Activated effector memory CD4-positive, alpha-beta T cell treated with Interleukin-2 at 50 U/mL for 16 hours (primary cell): ENCODE measurements at places on chromosomes 7 and 10.

DNA sequence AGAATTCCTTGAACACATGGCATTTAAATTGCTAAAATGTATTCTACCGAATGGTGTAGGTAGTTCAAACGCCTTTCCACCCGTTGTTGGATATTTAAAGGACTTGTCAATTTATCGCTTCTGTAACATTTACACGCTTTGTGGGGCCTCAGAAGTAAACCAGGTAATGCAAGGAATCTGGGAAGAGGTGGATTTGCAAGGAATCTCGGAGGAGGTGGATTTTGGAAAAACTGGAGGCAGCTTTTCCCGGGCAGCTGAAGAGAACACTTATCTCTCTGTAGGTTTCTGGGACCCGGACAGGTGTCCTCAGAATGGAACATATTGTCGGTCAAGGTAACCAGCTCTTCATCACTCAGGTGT is 592 bp upstream of the MAPK8 start:
- DNase-seq = no peak

GRCh38 chr10:68096913-68097516 is 12.3 kb upstream of the MYPN start:
- no peak for DNase-seq

- no peak for DNase-seq
These were observed 5.8 kb upstream of the FEZF1 start for GRCh38 chr7:122310119-122311021.

GRCh38 chr10:90960355-90960814 is 39.5 kb upstream of the ANKRD1 start:
- no peak for DNase-seq

- DNase-seq = no peak
These were observed 41.1 kb upstream of the TMEM229A start for GRCh38 chr7:124074007-124074406.

GRCh38 chr10:131195558-131196159 is 115.9 kb downstream of the TCERG1L start:
- no peak for DNase-seq

DNA sequence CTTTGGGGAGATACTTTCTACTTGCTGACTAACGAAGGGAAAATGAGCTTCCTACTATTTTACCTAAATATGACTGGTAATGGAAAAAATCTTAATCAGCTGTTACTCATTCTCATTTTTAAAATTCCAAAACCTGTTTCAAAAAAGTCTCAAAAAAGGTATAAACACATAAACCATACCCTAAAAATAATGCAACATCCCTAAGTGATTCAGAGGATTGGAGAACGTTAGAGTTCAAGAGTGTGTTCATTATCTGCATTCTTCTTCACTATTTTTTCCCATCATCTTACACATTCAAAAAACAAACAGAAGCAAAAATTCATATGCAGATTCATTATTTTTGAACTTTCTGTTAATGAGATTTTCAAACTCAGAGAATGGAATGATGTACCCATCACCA is 150.4 kb upstream of the GNAI1 start:
- no peak for DNase-seq

- DNase-seq = no peak
These were observed 137.7 kb downstream of the SEMA3C start for GRCh38 chr7:80781146-80781545.

DNA sequence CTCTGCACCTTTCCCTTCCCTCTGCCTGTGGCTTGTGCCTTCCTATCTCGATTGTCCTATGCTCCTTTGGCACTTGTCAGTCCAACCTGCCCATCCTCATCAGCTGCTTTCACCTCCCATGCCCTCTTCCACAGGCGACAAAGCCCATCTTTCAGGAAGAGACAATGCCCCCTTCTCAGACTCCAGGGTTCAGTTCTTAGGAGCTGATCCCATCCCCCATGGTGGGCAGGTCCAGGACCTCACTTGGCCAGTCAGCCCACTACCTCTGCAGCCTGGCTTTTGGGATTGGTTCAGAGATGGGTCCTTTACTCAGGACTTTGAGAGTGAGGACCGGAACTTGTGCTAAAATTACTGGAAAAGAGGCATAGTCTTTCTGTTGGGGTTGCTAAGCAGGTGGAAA is 74.0 kb upstream of the NANOS1 start:
- DNase-seq = no peak

GRCh38 chr7:103547451-103548284 is 101.7 kb upstream of the SLC26A5 start:
- DNase-seq = no peak

DNA sequence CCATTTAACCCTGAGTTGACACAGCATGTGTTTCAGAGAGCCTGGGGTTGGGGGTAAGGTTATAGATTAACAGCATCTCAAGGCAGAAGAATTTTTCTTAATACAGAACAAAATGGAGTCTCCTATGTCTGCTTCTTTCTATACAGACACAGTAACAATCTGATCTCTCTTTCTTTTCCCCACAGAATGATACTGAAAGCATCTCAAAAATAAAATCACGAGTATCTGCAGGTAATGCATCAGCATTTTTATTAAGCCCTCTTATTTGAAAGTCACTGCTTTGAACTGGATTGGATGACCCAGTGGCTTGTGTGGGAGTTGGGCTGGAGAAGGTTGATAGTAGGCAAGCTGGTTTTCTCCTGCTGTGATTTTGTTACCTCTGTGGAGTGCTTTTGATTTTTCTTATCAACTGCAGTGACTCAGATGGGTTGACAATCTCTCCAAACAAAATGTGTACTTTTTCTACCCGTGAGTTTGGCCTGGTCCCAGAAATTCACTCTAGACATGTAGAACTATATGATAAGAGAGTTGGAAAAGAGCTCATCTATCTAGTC is 253.5 kb upstream of the PRKCQ start:
- DNase-seq = no peak

DNA sequence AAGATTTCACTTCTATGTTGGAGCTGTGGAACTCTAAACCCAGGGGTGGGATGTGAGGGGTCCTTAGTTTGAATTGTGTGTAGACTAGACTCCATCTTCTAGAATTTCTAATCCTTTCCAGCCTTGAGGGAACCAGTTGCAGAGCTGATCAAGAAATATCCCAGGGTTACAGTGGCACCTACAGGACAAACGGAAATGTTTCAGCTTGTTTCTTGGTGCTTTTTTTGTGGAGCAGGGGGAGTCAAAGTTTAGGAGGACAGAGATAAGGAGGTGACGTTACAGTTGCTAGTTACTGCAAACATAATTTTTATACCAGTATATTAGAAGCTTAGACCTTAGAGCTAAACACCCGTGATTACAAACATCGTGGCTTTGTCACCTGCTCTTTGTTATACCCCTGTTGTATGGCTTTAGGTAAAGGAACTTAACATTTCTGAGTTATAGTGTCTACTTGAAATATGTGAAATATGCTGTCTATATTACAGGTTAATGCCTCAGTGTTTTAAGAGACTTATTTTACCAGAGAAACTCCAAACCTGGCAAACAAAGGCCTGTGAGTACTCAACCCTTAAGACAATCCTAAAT is 84.5 kb upstream of the DYNC1I1 start:
- no peak for DNase-seq

DNA sequence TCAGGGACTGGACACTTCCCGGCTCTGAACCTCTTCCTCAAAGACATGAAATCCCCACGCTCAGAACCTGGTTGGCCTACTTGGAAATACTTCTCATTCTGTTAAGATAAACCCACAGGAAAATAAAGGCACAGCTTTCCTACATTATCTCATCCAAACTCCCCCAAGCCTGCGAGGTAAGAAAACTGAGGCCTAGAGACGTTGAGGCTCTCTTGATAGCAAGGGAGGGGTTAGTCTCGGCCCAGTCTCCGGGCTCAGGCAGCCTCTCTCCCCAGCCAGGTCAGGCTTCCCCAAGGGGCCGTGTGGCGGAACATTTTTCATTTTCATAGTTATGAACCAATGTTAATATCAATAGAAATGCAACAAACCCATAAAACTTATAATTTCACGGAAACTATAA is 4.6 kb upstream of the EIF3B start:
- no peak for DNase-seq

- DNase-seq = no peak
These were observed 105.4 kb upstream of the FAM133B start for GRCh38 chr7:92695308-92696261.

DNA sequence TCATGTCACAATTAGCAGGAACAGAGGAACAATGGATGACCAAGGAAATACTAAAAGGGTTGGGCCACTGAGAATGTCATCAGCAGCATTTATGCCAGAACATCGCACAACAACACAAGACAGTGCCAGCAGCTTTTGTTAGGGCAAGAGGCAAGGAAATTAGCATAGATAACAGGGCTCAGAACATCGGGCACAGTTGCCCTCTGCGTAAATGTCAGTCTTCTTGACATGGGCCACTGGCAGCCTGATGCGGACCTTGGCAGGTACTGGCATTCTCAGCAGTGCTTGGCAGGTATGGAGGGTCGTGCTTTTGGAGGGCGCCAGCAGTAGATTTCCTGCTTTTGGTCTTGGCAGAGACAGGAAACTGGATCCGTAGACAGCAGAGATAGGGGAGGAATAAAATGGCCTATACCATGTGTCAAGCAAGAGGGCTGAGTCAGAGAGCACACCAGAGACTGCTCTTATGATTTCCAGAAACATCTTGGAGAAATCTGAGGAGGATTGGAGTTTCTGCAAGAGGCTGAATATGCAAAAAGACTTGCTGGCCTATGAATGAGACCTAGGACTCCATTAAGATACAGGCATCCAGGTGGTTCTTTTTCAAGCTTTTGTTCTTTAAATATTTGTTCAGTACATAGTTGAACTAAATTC is 371.5 kb upstream of the MTPN start:
- DNase-seq = no peak

- DNase-seq = no peak
These were observed 92.6 kb downstream of the JMJD1C start for GRCh38 chr10:63373176-63373575.

- DNase-seq = no peak
These were observed 844.9 kb upstream of the PHF14 start for GRCh38 chr7:10128748-10129147.

DNA sequence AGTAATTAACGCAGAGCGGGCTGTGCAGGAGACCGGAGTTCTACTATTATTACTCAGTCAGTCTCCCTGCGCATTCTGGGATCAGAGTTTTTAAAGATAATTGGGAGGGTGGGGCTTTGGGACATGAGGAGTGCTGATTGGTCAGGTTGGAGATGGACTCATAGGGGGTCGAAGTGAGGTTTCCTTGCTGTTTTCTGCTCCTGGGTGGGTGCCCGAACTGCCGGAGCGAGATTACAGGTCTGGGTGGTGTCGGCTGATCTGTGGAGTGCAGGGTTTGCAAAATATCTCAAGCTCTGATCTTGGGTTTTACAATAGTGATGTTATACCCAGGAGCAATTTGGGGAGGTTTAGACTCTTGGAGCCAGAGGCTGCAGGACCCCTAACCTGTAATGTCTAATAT is 3.9 kb upstream of the LRRC27 start:
- DNase-seq = no peak

- no peak for DNase-seq
These were observed 103.9 kb upstream of the LEP start for GRCh38 chr7:128137181-128137580.

DNA sequence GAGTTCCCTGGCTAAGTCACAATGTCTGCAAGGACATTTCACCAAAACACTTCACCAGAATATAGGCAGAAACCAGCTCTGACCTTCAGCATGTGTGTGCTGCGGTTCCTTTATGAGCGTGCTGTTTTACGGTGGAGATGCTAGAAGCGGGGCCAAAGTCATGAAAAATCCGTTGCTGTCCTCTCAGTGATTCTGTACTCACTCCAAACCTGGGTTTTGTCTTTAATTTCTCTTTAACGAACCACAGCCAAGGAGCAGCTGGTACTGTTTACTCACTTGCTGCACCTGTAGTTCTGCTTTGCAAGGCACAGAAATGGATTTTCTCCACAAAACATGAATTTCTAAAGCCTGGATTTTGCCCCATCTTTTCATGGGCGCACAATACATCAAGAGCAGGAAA is 639.9 kb downstream of the PHTF2 start:
- DNase-seq = no peak

- DNase-seq = no peak
These were observed 27.8 kb downstream of the DCLRE1C start for GRCh38 chr10:14926061-14926470.

GRCh38 chr10:71081912-71082311 is 130.5 kb upstream of the UNC5B start:
- no peak for DNase-seq
